HCEC 1CT (cell line): ENCODE measurements at places on chromosomes 4 and X.

DNA sequence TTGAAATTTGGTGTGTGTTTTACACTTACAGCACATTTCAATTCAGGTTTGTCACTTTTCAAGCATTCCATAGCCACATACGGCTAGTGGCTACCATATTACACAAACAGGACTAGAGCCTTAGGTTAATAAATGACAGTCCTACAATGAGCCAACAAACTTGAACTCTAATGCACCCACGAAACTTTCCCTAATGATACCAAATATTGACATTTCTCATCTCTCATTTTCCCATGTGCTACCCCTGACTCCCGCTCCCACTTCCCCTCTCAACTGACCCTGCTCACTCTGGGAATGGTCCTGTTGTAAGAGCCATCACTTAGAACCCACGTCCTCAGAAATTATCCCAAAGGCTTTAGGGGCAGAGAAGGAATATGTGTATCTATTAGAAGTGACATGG, 4.9 kb upstream of the TLR10 start:
- no peak for DNase-seq

GRCh38 chrX:46686003-46686645, 72.8 kb downstream of the SLC9A7 start:
- DNase-seq: peak; percentile 27

DNA sequence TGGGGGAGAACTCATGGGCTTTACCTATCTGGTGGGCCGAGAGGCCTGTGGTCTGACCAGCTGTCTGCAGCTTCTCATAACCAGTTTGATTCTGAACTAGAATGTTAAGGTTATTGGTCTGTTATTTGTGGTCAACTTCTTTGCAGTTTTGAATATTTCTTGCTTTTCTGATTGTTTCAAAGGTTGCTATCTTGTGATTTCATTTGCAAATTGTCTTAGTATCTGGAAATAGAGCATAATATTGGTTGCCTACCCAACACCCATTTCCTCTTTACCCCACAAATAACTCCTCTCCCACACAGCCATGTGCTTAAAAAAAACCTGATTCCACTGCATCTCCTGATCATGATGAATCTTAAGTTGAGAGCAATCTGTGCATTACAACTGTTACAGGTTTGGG, 39.1 kb upstream of the BMP2K start:
- DNase-seq: no peak

DNA sequence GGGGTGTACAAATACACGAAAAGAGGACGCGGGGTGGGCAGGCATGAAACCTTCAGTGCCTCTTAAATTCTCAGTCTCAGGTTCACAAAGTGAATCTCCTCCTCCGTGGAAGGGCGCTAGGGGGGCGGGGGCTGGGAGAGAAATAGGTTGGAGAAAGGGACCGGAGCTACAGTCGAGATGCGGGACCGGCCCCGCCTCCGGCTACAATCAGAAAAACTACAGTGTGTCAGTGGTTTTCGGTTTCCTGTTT, 3.4 kb downstream of the MAML3 start:
- no peak for DNase-seq

DNA sequence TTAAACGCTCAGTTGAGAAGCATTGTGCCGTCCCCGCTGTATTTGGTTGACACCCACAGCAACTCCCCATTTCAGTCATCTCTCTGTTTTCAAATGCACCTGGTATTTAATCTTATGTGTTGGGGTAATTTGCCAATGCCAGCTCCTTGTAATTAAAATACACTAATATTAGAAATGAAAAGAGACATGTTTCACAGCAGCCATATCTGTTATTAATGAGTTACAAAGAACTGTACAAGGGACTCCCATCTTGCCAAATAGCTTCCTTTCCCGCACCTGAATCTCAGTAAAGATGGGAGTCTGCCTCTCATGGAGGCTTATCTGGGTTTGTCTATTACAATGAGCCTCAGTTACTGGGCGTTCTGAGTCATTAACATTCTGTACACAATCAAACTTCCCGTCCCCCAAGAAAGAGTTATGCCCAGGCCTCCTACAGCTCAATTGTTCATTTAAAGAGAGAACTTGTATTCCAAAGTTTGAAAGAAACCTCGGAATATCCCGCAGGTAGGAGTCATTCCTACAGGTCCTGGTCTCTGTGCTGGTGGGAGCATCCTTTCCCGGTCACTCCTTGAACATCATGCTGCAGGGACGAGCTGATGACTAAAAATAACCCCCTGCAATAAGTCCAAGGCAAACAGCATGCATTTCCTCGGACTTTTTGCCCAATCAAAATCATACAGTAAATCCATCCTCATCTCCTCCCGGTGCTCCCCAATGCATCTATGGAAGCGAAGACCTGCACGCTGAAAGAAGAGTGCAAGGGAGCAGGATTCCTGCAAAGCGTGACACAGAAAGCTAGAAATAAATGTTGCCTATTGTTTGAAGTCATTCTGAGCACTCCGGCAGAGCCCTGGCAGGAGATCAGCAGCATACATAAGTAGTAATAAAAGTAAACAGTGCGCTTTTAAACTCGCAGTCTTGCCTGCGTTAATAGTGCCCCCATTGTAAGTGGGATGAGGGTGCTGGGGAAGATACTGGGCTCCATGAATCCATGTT, 926 bp downstream of the NDP start:
- DNase-seq: peak; percentile 16

- DNase-seq: peak; percentile 62
Observed at GRCh38 chrX:16807976-16808542, 21.8 kb downstream of the TXLNG start.

- no peak for DNase-seq
Observed at GRCh38 chrX:140510895-140511295, 6.0 kb upstream of the SOX3 start.

- no peak for DNase-seq
Observed at GRCh38 chrX:153968754-153969124, 2.9 kb downstream of the HCFC1 start.

DNA sequence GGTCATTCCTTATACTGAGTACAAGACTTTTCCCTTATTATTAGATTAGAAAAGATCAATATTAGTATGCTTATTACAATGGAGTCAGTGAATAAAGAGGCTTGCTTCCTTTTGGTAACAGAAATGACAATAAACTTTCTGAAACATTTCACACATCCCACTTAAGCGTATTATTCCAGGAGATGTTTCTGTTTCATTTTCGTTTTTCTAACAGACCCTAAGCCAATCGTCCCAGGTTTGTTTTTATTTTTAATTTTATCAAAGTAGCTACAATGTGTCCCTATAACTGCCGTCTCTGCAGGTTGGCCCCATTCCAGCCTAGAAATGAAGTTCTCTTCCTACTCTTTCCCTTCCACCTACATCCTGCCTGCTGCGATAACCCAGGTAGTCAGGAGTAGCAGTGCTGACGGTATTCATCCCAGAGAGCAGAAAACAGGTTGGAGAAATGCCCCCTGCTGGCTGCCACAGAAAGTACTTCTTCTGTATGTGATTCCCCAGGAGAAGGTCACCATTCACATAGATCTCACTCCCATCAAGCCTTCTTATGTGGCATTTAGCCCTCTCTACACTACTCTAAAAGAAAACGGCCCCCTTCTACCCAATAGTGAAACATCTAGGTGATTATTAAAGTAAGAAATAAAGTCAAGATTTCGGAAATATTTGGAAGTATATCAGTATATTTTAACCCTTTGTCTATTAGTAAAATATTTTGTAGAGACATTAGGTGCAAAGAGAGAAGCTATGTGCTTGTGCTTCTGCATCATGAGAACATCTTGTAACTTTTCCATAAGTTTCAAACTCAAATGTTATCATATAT, 40.4 kb downstream of the ENPEP start:
- peak; percentile 41 for DNase-seq

GRCh38 chrX:47577424-47577823, 4.8 kb upstream of the TIMP1 start:
- peak; percentile 10 for DNase-seq

DNA sequence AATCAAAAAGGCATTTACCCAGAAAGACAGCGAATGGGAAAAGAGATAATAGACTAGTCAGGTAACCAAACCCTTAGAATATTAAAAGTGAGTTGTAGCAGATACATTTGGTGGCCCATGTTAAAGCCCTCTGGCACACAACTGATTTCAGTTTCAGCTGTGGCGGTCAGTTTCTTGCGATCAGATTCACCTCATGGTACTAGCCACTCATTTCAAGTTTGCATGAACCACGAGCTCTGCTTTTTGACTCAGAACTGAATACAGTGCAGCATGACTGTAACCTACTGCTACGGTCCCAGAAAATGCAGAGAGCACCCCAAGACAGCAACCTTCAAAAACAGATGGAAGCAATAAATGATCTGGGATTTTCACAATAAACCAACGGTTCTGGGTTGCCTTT, 919.1 kb upstream of the PCDH10 start:
- DNase-seq: no peak

DNA sequence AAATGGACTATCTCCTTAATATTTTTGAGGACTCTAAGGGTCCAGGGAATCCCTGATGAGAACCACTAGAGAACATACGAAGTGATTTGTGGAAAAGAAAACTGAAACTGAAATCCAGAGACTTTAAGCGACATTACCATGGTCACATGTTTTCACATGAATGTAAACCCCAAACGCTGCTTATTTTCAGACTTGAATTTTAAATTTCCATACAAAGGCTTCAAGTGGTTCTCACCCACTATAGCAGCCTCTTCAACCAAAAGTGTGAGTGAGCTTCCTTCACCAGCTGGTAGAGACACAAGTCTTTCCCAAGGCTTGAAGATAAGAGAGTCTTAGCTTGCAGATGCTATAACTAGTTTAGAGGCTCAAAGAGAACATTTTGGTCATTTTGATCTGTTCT, 232.7 kb downstream of the MGST2 start:
- no peak for DNase-seq

DNA sequence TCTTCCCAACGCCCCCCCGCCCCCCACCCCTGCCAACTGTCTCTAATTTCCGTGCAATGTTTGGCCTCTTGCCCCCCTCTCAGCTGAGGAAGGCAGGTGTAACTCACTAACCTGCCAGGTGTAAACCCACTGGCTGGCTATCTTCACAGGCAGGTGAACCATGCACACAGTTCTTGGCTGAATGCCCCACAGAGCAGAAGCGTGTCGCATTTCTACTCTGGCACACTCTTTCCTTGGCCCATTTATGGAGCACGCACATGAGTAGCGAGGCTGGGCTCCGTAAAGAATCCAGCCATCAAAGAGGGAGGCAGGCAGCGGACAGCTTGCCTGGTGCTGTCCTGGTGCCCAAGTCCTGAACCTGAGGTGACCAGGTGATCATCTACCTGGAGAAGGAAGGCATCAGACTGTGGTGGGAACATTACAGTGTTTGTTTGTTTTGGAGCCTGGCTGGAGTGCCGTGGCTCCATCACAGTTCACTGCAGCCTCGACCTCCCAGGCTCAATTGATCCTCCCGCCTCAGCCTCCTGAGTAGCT, 39.2 kb upstream of the CRMP1 start:
- DNase-seq: no peak

GRCh38 chr4:167100120-167100519, 134.2 kb downstream of the SPOCK3 start:
- DNase-seq: peak; percentile 62

DNA sequence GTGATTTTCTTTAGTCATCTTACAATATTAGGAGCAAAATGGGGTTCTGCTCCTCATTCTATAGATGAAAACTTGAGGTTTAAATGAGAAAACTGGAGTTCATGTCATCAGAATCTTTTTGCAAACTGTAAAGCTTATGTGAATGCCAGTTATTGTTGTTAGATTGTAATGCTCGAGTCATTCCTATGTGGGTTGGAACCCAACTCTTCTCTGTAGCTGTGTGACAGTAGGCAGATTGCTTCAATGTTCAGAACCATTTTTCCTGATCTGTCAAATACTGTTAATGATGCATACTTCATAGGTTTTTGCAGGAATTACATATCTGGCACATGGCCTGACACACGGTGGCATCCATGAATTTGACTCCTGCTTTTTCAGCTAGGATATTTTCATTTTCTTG, 178.9 kb downstream of the RAPGEF2 start:
- DNase-seq: no peak

DNA sequence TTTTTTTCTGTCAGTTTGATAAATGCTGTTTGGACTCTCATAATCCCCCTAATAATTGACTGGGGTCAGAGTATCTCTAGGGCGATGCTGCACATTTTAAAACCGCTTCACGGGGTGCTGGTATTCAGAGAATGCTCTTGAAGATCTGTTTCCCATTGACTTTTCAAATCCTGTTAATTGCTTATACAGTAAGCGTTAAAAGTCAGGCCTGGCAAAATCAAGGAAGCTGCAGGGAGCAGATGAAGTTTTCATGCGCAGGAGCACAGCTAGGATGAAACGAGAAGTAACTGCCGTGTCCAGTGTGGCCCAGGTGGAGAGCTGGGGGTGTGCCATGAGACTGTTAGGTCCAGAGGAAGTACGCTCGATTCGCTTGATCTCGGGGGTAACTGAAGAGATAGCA, 312.9 kb downstream of the TRIML1 start:
- DNase-seq: no peak

GRCh38 chrX:136759968-136760367, 20.8 kb downstream of the ARHGEF6 start:
- DNase-seq: no peak

- DNase-seq: no peak
Observed at GRCh38 chr4:123787512-123788080, 391.0 kb downstream of the SPRY1 start.

GRCh38 chr4:4377732-4378460, 9.0 kb upstream of the NSG1 start:
- no peak for DNase-seq

DNA sequence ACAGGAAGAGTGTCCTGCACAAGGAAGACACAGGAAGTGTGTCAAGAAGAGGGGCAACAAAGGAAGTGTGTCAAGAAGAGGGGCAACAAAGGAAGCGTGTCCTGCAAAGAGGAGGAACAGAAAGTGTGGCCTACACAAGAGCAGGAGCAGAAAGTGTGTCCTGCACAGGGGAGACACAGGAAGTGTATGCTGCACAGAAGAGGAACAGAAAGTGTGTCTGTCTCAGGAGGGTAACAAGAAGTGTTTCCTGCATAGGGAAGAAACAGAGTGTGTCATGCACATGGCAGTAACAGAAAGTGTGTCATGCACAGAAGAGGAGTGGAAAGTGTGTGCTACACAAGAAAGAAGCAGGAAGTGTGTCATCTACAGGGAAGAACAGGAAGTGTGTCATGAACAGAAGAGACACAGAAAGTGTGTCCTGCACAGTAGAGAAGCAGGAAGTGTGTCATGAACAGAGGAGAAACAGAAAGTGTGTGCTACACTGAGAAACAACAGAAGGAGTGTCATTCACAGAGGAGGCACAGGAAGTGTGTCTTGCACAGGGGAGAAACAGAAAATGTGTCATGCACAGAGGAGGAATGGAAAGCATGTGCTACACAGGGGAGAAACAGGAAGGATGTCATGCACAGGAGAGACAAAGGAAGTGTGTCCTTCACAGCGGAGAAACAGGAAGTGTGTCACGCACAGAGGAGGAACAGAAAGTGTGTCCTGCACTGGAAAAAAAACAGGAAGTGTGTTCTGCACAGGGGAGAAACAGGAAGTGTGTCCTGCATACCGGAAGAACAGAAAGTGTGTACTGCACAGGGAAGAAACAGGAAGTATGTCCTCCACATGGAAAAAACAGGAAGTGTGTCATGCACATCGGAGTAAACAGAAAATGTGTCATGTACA, 526.4 kb upstream of the PRKX start:
- DNase-seq: no peak

- DNase-seq: peak; percentile 12
Observed at GRCh38 chrX:124045109-124045508, 83.6 kb downstream of the STAG2 start.

- no peak for DNase-seq
Observed at GRCh38 chr4:142497606-142498005, 348.5 kb downstream of the INPP4B start.

- peak; percentile 34 for DNase-seq
Observed at GRCh38 chrX:85084770-85085393, 81.2 kb downstream of the APOOL start.

GRCh38 chr4:24770032-24770584, 25.3 kb upstream of the SOD3 start:
- peak; percentile 89 for DNase-seq

GRCh38 chr4:42816880-42817400, 75.6 kb upstream of the GRXCR1 start:
- no peak for DNase-seq
